ENCODE measurements at places on chromosomes 16 and 17. TPM values are rescaled to one million over a fixed set of nuclear protein-coding genes. Genes with fewer than 3 reads are reported as not detected.
A peak's percentile ranks its signal among the peaks of the same experiment; 100 is the strongest.

DNA sequence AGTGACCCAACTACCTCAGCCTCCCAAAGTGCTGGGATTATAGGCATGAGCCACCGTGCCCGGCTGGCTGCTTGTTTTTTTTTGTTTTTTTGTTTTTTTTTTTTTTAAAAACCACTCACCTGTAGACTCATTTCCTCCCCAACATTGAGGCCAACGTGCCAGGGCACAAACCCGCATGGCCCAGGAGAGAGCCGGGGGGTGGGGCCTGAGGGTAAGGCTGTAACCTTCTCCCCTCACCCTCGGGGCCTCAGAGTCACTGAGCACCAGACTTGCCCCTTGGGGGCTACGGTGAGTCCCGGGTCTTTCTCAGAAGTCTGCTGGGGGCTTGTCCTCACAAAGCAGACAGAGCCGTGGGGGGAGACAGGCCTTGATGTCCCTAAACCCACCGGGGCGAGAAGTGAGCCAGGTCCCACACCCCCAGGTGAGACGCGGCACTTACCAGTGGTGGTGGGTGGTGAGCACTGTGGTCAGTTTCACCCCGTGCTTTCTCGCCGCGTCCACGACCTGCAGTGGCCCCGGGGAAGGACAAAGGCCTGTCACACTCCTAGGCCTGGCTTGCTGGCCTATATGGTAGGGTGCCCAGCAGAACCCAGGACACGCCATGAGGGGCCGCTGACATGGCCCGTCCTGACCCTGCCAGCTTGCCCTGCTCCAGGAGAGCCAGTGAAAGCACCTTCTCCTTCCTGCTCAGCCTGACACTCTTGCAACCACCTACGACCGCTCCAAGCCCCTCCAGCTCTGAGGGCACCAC is 4.6 kb downstream of the HAGH start:
- H3K4me3 ChIP-seq: no peak overlapping the region
- H3K27me3 ChIP-seq: no peaks in the 10 kb centered on the region
- peaks cover 18% of the 10 kb centered on the region for H3K4me1 ChIP-seq
- no peaks in the 10 kb centered on the region for H3K36me3 ChIP-seq

DNA sequence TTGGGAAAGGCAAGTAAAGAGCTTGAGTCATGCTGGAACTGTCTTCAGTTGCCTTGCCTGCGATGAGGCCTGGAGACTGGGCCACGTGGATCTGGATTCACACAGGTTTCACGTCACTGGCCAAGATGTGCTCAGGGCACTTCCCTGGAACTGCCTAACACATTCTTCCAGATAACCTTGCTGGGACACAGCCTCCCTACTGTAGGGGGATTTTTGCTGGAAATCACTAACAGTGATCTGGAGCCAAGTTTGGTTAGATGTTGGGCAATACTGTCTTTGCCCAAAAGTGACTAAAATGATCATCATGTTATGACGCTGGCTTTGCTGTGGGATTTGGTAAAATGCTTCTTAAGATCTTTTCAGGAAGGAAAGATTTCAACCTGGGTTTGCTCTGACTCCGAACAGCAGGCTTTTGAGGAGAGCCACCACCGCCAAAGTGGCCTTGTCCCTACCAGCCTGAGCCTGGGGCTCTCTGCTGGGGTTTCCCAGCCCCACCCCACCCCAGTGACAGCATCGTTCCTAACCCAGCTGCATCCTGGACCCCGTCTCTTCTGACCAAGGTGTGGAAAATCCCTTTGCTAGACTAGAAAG is 14.7 kb downstream of the C1QTNF1 start:
- H3K4me1 ChIP-seq: peaks cover 30% of the 10 kb centered on the region
- H3K27ac ChIP-seq: peak overlapping the region; percentile 49
- H3K4me3 ChIP-seq: no peak overlapping the region
- no peaks in the 10 kb centered on the region for H3K27me3 ChIP-seq
- DNase-seq: peak; percentile 88
- no peaks in the 10 kb centered on the region for H3K36me3 ChIP-seq

Gene INO80E
- total RNA-seq: 54.5 TPM

DNA sequence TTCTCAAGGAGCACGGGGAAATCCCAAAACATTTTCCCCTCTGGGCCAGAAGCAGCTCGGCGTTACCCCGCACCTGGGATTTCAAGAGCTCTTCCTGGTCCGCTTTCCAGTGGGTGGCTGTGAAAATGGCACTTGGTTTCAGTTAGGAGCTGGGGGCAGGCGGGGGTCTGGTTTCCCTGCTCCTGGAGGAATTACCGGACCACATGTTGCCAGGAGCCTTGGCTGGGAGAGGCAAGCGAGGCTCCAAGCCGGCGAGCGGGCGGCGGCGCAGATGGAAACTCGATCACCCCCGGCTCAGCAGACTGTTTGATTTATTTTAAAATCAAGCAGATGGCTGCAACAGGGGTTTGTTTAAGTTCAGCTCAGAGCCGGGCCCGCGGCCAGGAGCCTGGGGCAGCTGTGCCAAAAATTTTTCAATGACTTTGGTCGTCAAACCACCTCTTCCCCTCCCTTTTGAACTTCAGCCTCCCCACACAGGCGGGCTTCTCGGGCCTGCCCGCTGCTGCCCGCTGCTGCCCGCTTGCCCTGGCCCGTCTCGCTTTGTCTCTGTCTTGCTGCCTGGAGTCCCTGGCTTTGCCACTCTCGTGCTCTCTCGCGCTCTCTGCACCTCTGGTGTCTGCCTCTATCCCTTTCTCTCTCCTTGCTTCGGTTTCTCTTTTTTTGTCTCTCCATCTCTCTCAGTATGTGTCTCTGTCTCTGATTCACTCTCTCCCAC is 108.0 kb upstream of the CIBAR2 start:
- no peaks in the 10 kb centered on the region for H3K27me3 ChIP-seq
- peak; percentile 93 for DNase-seq
- peak overlapping the region; percentile 40 for H3K4me3 ChIP-seq
- H3K4me1 ChIP-seq: peaks cover 26% of the 10 kb centered on the region
- H3K27ac ChIP-seq: peak overlapping the region; percentile 81

- peaks cover 2% of the 10 kb centered on the region for H3K4me1 ChIP-seq
- no peak for DNase-seq
- peak overlapping the region; percentile 24 for H3K27ac ChIP-seq
- H3K27me3 ChIP-seq: no peaks in the 10 kb centered on the region
Observed at GRCh38 chr17:45262516-45263476, 902 bp upstream of the SPATA32 start.

DNA sequence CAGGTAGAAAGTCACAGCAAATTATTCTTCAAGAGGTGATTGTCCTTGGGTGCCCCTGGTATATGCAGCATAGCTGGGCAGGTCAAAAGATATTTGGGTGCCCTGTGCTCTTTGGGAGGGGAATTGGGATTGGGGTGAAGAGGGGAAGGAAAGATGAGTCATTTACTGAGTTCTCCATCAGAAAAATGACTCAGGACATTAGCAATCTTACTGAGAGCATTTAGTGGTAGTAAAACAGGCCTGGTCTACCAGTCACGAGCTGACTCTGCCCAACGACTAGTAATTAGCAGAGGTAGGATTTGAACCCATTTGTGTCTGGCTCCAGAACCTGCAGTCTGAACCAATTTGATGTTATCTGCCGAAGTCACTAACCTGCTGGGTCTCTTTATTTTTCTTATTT is 6.0 kb upstream of the GRIN2A start:
- no peak overlapping the region for H3K27ac ChIP-seq
- H3K36me3 ChIP-seq: no peaks in the 10 kb centered on the region
- no peaks in the 10 kb centered on the region for H3K4me1 ChIP-seq
- peaks cover under 1% of the 10 kb centered on the region for H3K27me3 ChIP-seq
- DNase-seq: no peak
- no peak overlapping the region for H3K4me3 ChIP-seq

Gene CDRT15L2
- total RNA-seq: not detected

GRCh38 chr16:64654178-64654577 is 467.7 kb downstream of the CDH11 start:
- H3K36me3 ChIP-seq: no peaks in the 10 kb centered on the region
- no peaks in the 10 kb centered on the region for H3K27me3 ChIP-seq
- H3K27ac ChIP-seq: no peak overlapping the region
- no peak for DNase-seq
- no peaks in the 10 kb centered on the region for H3K4me1 ChIP-seq

- H3K27ac ChIP-seq: no peak overlapping the region
- H3K4me3 ChIP-seq: no peak overlapping the region
- no peak for DNase-seq
- H3K27me3 ChIP-seq: no peaks in the 10 kb centered on the region
- H3K4me1 ChIP-seq: no peaks in the 10 kb centered on the region
- no peaks in the 10 kb centered on the region for H3K36me3 ChIP-seq
Observed at GRCh38 chr16:56998861-56999260, 9.5 kb downstream of the NLRC5 start.

DNA sequence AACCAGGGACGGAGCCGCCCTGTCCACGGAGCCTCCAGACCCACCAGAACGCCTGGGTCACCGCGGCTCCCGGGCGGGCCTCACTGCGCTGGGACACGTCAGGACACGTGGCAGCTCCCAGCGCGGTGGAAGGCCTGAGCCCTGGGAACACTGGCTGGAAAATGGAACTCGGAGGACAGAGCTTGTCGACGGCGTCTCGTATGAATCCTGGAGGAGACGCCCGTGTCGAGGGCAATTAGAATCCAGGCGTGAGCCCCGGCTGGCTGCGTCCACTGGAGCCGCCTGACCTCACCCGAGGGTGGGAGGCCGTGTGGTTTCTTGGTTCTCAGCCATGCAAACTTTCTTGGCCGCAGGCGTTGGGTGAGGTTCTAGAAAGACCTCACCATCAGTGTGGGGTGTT is 173.9 kb downstream of the LAT start:
- no peak overlapping the region for H3K4me3 ChIP-seq
- H3K27ac ChIP-seq: no peak overlapping the region
- no peaks in the 10 kb centered on the region for H3K27me3 ChIP-seq
- DNase-seq: no peak
- H3K4me1 ChIP-seq: peaks cover 15% of the 10 kb centered on the region

Gene CORO6
- 6.0 TPM for total RNA-seq
